A549 treated with GW870086 at 1 μM for 4 hours (cell line): ENCODE measurements at places on chromosomes 4 and X. TPM values are rescaled to one million over a fixed set of nuclear protein-coding genes. Genes with fewer than 3 reads are reported as not detected.

The PRAF2 gene
- total RNA-seq = 37.2 to 44.9 TPM (median 40.9 TPM) in 5 replicates

The NPY2R gene
- total RNA-seq = 0.03 TPM in 2 of 5 replicates, not detected in the others

The MAGEB1 gene
- total RNA-seq = not detected in 5 replicates

The CDX4 gene
- not detected in 5 replicates for total RNA-seq

The CCDC149 gene
- 1.3 to 2.2 TPM (median 1.7 TPM) in 5 replicates for total RNA-seq

The TBX22 gene
- not detected in 5 replicates for total RNA-seq

The SSX4B gene
- not detected in 5 replicates for total RNA-seq

The XG gene
- total RNA-seq = 0.13 TPM in 1 of 5 replicates, not detected in the others

The HSFX4 gene
- total RNA-seq = 0.10 TPM in 1 of 5 replicates, not detected in the others

The NXF2 gene
- not detected in 5 replicates for total RNA-seq

The FHDC1 gene
- 0.64 to 0.71 TPM (median 0.69 TPM) in 5 replicates for total RNA-seq

The BEX2 gene
- total RNA-seq = 7.0 to 13.7 TPM (median 10.2 TPM) in 5 replicates

The SH3RF1 gene
- 8.5 to 11.4 TPM (median 10.4 TPM) in 5 replicates for total RNA-seq

The DCLK2 gene
- total RNA-seq = 8.3 to 11.2 TPM (median 9.5 TPM) in 5 replicates

The TBC1D8B gene
- 0.88 to 1.6 TPM (median 1.3 TPM) in 5 replicates for total RNA-seq
